ENCODE measurements at places on chromosomes 2 and 18.

GRCh38 chr2:112092286-112093041 lies 37.4 kb downstream of the TMEM87B start:
- no peak for DNase-seq

GRCh38 chr2:60053791-60054190 lies 499.7 kb downstream of the BCL11A start:
- DNase-seq = no peak

- peak; percentile 10 for DNase-seq
Observed at GRCh38 chr2:147331790-147332419, 512.9 kb upstream of the ACVR2A start.

- DNase-seq = no peak
Observed at GRCh38 chr2:126823951-126824350, 74.7 kb upstream of the TEX51 start.

GRCh38 chr18:45462179-45462578 lies 153.1 kb upstream of the SLC14A2 start:
- DNase-seq = no peak

DNA sequence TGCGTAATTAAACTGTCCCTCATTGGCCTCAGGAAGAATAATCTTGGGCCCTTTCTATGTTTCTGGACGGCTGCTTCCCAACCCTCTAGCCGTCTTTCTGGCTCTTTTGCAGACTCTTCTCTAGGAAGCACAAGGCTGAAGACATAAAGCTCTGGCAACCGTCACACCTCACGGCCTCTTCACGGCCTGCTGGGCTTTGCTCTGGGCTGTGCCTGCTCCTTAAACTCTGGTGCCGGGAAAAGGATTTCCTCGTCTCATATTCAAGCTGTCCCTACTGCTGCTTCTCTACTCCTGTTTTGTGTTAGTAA lies 36.0 kb upstream of the WIPF1 start:
- no peak for DNase-seq

DNA sequence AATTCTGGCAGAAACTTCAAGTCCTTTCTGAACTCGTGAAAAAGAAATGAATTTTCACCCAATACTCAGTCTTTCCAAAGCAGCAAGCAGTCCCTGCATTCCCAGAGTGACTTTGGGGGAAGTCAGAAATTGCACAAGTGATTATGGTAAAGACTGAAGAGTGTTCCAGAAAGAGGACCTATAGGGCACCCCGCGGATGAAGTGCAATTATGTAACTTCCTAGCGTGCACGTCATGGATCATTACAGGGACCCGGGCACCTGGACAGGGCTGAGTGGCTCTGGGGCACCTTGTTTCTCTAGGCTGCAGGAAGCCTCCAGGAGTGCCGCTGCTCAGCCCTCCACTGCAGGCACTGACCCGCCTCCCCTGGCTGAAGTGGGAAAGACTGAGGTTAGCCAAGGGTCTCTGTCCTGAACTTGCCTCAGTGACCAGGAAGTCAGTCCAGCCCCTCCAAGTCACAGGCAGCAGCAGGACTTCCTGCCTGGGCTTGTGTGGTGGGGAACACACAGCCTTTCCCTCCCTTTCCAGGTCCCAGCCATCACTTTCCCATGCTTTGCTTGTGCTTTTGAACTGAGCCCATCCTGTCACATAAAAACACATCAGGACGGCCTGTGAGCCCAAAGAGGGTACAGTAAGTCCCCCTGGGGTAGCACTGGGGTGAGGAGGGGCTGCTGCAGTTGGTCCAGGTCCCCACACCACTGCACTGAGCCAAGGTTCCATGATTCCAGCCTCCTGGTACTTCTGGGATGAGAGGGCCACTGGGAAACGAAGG lies 19.8 kb downstream of the TMEM185B start:
- no peak for DNase-seq

DNA sequence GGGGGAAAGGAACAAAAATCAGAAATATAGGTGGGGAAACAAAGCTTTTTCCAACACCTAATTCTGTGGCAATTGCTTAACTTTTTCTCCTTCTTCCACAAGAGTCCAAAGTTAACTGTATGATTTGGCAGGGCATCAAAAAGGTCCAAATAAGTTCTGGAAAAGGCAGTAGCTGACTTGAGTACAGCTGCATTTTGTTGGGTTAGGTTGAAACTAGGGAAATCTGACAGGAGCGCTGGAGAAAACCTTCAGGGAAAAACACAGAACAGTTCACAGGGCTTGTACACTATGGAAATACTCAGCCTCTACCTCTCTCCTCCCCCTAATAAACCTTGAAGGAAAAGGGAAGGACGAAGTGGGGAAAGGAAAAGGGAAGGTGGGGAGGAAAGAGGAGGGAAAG lies 438.6 kb downstream of the ZEB2 start:
- no peak for DNase-seq

DNA sequence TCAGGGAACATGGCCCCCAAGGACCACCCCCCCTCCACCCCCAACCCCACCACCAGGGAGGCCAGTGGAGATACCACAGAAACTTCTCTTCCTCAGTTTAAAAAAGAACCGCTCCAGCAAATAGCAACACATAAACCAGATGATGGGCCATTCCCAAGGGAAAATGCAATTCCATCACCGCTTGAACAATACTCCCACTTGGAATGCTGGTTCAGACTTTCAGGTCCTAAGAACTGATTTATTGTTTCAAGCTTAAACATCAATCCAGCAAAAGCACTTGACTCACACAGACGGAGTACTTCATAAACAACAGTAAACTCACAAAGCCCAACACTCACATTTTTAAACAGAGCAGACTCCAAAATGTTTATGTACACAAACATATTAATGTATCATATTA lies 6.9 kb downstream of the HDAC4 start:
- DNase-seq = no peak

GRCh38 chr2:25308599-25308998 lies 33.1 kb downstream of the DNMT3A start:
- no peak for DNase-seq

DNA sequence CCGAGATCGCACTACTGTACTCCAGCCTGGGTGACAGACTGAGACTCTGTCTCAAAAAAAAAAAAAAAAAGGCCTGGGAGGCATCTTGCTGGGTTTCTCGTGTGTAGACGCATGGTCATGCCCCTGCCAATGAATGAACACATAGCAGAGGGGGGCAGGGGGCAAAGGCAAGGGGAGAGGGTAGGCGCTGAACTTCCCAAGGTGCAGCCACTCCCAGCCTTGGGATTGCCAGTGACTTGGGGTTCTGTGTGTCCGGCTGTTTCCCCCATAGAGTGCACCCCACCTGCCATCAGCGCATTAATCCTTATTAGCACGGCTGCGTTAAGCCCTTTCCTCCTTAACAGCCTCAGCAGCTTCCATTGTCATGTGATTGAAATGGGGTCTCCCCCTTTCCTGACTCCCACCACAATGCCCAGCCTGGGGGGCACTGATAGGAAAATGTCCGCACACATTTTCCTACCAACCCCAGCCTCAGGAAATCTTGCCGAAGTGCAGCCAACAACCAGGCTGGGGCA lies 225.8 kb downstream of the CELF4 start:
- DNase-seq = no peak

DNA sequence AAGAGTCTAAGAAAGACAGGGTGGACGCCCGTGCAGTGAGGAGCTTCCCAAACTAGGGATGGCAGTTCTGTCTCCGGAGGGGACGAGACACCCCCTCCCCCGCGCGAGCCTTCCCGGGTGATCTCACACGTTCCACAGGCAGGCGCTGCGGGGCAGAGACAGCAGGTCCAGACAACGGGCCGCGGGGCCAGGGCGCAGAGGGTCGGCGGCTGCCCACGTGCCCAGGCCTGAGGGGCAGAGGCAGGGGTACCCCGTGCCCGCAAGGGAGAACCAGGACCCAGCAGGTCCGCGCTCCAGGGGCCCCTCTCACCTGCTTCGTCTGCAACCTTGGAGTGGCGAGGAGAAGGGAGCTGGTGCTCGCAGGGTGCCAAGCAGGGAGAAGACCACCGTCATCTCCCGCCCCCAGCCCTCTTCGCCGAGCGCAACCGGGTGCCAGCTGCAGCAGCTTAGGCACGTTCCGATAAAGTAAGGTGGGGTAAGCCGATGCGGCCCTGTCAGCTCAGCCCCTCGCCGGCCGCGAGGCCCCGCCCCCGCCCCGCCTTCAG lies at the start of gene GPR155:
GPR155 (minus strand) TSS at position 467 of the 545 bp plus-strand sequence. CDS start 5,073 bp downstream, outside the sequence.
- no peak for DNase-seq

DNA sequence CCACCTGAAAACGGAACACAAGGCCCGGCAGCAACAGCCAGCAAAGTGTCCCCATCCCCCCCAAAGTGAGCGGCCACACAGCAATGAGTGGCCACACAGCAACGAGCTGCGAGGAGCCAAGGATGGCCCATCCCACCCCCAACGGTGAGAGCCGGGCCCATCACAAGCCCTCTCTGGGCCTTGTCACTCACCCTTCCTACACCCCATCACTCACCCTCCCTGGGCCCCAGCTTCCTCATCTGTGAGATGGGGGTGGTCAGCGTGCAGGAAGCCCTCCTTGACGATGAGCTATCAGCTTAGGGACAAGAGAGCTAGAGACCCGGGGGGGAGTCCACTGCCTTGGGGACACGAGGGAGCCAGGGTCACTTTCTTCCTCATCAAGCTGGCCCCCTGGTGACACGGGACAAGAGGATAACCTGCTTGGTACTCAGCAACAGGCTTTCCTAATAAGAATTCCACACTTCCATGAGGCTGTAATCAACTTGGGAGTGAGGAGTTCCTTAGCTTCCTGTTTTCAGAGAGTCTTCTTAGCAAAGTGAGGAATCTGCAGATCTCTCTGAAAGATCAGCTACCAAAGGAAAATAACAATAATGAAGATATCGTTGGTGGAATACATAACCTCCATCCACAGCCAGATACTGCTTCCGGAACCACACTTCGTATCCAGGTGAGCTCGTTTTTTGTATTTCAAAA lies 92.8 kb downstream of the HDAC4 start:
- no peak for DNase-seq

DNA sequence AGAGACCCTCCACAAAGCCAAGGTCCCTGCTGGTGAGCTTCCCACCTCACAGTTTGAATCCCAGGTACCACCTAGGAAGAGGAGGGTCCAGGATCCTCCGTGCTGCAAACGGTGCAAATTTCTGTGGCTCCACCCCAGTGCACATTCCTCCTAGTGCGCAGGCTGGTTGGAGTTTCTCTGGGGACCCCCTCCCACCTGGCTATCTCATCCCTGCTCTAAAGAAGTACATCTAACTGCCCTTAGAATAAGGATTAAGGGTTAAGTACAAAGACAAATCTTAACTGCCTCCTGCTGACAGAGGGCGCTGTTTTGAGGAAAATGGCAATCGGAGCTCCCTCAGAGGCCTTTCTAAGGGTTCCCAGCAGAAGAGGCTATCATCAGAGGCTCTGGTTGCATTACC lies 109.6 kb upstream of the FSIP2 start:
- DNase-seq = no peak

GRCh38 chr2:168089200-168089599 lies 158.2 kb downstream of the STK39 start:
- DNase-seq = peak; percentile 26

GRCh38 chr2:134206031-134206430 lies 47.8 kb upstream of the MGAT5 start:
- DNase-seq = no peak

DNA sequence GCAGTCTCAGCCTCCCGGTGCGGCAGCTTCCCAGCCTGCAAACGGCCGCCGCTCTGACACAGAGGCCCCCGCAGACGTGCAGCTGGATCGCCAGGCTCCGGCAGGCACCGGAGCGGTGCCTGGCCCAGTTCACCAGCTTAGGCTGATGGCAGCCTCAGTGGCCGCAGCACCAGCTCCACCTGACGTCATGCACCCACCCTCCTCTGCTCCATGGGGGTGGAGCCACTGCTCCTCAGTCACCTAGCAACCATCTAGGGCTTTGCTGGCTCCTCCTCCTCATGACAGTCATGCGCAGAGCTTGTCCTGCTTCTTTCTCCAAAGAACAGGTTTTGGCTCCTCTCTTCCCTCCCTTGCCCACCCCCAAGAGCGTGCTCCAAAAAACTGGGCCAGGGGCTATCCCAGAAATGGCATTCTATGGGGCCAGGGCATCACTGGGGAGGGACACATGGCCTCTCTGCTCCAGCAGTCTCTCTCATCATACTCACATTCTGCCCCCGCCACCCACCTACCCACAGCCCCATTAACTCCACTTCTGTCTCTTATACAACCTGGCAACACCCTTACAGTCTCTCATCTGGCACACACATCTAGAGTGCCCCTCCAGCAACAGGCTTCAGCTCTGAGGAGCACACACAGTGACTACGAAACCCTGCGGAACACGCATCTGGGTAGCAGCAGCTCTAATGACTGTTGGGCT lies 5.5 kb downstream of the DCTN1 start:
- DNase-seq = no peak

DNA sequence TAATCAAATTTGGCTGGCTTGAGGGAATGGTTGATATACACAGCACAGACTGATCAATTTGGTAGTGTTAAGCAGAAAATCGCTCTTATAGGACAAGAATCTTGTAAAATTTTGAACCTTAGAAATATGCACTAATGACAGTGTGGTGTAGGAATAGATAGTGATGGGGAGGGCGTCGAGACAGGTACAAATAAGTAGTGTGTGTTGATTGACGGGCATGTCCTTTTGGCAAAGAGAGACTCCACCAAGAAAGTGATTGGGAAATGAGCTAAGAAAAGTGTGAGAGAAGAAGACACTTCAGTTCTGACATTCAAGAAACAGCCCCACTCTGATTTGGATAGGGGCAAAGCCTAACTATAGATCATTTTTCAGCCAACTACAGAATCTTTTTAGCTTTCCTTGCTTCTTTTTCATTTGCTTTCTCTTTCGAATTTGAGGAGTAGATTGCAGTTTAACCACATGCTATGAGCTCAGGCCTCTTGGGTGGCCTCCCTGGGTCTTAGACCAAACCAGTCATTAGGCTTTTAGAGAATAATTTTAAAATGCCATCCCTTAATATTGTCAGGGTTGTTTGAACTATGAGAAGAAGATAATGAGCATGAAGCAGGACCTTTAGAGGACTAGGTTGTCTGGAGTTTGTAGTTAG lies 127.1 kb downstream of the CERS6 start:
- peak; percentile 34 for DNase-seq

- DNase-seq = no peak
Observed at GRCh38 chr2:132804051-132804450, 134.0 kb upstream of the LYPD1 start.

GRCh38 chr2:204608237-204608939 lies 63.1 kb downstream of the PARD3B start:
- no peak for DNase-seq

Data from GM10248 (cell line).